ENCODE measurements at places on chromosomes 13 and 19.
A peak's percentile ranks its signal among the peaks of the same experiment; 100 is the strongest.

GRCh38 chr13:114282041-114282670 is 755 bp downstream of the UPF3A start:
- DNase-seq = peak; percentile 84

DNA sequence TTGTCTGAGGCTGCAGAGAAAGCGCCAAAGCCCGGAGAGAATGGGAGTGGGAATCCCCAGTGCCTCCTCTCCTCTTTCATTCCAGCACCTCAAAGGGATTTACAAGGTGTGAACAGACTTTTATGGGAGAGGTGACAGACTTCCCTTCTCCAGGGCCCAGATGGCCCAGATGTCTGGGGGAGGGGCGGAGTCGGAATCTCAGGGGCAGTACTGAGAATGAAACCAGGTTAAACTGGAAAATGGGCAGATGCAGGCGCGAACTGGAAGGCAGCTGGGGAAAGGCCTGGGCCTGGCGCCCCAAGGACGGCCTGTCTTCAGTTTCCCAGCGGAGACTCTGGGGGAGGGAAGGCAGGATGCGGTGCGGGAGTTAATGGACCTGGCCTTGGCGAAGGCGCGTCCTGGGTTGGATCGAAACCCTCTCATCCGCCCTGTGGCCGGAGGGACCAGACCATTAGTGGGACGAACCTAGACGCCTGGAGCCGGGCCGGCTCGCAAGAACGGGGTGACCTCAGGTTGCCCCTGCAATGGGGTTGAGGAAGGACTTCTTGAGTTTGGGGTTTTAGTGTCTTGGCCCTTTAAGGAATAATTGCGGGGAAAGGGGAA is 592 bp upstream of the TRIP10 start:
- DNase-seq = no peak

- DNase-seq = no peak
These were observed 503.0 kb downstream of the LIG4 start for GRCh38 chr13:107712145-107712860.

DNA sequence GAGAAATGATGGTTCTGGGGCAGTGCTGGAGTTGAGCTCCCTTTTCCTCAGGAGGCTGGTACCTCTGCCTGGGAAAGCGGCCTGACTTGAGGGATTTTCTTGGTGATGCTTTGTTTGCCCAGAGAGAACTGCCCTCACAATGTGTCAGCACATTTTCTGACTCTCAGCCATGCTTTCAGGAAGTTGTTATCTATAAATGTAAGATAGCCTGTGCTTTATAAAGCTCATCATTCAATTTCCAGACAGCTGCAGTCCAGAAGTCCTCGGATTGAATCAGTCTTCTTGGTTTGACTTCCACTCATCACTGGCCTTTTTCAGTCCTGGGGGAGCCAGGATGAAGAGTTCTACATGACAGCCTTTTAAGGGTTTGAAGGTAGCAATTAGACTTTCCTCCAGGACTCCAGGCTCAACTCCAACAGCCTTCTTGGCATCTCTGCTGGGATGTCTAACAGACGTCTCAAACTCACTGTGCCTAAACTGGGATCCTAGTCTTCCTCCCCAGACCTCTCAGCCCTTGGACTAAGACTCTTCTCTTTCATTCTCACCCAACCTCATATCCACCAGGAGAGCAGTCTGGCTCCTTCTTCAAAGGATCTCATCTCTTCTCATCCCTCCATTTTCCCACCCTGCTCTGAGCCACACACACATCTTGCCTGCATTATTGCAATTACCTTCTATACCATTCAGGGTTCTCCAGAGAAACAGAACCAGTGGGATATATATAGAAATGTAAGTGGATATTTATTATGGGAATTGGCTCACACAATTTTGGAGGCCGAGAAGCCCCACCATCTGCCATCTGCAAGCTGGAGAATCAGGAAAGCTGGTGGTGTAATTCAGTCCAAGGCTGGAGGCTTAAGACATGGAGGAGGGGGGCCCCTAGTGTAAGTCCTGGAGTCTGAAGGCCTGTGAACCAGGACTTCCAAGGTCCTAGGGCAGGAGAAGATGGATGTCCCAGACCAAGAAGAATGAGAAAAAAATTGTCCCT is 13.1 kb downstream of the ERICH6B start:
- no peak for DNase-seq

DNA sequence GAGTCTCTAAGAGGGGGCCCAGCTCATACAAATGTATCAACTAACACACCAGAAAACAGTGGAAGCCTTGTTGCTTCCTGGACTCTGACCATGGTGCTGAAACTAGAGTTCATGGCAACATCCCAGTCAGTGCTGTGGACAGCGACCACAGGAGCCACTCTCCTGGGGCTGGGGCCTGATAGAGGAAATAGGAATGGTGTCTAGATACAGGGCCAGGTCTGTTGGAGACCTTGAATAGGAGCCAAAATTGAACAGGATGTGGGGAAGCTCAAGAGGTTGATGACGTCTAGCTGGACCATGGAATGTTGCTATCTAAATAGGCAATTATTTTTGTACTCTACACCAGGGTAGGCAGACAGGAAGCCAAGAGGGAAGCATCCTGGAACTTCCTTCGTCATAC is 21.7 kb downstream of the LILRB4 start:
- no peak for DNase-seq

DNA sequence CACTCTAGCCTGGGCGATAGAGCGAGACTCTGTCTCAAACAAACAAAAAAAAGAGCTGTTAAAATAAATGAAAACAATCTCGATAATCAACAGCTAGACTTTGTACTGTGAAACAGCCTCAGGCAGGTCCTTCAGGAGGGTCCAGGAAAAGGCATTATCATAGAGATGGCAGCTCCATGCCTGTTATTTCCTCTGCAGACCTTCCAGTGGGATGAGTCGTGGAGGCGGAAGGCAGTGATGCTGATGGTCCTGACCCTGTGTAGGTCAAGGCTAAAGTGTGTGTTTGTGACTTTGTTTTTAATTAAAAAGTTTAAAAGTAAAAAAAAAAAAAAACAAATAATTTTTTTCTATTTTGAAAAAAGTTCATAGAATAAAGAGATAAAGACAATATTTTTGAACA is 117.4 kb downstream of the TNFRSF19 start:
- no peak for DNase-seq

DNA sequence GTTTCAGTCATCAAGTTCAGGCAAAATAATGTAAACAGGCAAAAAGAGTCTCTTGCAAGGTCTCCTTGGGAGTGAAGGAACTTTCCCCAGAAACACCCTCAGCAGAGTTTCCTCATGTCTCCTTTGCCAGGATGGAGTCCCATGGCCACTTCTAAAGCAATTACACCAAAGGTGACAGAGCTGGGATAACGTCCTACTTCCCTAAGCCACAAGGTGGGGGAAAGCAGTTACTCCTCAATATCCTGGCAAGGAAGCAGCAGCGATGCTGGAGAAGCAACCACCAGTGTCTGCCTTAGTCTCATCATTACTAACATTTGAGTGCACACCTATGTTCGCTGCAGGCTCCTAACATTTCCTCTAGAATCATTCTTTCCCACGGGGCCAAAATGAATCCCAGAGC is 88.6 kb downstream of the UBL3 start:
- DNase-seq = no peak

DNA sequence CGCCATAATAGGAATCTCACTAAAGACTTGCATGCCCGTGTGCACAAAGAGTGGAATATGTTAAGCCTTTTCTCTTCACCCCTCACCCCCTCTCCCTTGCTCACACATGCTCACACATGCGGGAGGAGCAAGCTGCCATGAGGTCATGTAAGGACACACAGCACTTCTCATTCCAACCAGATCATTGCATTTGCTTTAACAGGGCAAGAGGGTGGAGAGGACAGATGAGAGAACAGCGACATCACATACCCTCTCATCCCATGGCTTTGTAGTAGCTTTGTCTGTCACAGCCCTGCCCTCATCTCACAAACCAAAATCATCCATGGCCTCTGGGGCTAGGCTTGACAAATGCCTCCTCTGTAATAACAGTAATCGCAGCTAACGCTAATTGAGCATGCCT is 145.6 kb upstream of the FRY start:
- DNase-seq = no peak

DNA sequence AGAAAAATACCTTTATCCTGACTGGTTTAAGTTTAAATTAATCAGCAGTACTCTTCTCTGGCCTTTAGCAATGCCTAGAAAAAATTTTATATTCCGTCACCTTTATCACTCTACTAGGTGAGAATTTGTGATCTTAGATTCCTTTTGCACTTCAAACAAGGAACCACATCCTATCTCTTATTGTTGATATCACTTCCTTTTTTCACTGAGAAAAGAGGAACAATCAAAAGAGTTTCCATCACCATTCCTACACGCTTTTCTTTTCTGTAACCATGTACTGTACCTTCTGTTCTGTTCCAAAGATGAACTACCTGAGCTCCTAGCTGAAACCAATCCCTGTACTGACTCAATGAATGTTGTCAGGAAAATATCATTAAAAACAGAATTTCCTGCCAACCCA is 1379.0 kb upstream of the MIR17HG start:
- no peak for DNase-seq

- no peak for DNase-seq
These were observed 222.9 kb upstream of the HTR2A start for GRCh38 chr13:47119575-47120235.

- DNase-seq = no peak
These were observed 138.6 kb downstream of the MIPEP start for GRCh38 chr13:23750383-23751121.

GRCh38 chr13:81406639-81407292 is 1065.8 kb upstream of the SPRY2 start:
- no peak for DNase-seq

DNA sequence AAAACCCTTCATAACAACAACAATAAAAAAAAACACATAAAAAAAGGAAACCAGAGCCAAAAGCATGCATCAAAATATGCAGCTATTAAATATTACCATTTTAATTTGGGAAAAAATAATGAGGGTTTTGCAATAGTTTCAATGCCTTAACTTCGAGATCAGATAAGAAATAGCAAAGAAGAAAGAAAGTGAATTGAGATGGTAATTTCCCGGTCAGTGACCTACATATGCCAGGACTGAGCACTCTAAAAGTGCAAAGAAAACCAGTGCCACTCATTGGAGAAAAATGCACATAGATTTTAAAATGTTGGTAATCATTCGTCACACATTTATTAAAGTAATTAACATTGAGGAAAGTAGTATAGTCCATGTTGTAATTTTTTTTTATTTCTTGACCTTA is 944.2 kb downstream of the EFNB2 start:
- no peak for DNase-seq

GRCh38 chr19:42596391-42597072 is 1.8 kb upstream of the CEACAM8 start:
- DNase-seq = peak; percentile 17

DNA sequence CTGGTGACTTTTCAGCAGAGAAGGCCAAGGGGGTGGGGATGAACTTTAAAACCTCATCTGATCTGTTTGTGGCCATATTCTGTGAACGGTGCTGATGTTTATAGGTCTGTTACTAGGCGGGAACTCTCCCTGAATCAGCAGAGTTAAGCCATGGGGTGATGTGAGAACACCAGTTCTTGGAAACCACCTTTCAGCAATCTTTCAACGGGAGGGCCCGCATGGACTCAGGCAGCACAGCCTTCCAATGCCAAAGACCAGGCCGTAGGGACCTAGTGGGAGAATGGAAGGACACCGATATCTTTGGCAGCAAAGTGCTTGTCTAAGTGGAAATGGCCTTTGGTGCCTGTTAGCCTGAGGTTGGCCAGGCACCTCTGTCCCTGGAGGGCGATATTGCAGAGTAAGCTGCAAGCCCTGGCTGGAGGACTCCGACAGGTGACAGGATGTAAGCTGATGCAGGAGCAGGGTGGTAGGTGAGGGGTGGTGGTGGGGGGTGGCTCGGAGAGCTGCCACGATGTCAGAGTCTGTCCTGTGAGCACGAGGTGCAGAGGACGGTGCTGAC is 57.0 kb downstream of the ERCC5 start:
- DNase-seq = no peak

- no peak for DNase-seq
These were observed 383.0 kb downstream of the SLITRK1 start for GRCh38 chr13:83499286-83499685.

DNA sequence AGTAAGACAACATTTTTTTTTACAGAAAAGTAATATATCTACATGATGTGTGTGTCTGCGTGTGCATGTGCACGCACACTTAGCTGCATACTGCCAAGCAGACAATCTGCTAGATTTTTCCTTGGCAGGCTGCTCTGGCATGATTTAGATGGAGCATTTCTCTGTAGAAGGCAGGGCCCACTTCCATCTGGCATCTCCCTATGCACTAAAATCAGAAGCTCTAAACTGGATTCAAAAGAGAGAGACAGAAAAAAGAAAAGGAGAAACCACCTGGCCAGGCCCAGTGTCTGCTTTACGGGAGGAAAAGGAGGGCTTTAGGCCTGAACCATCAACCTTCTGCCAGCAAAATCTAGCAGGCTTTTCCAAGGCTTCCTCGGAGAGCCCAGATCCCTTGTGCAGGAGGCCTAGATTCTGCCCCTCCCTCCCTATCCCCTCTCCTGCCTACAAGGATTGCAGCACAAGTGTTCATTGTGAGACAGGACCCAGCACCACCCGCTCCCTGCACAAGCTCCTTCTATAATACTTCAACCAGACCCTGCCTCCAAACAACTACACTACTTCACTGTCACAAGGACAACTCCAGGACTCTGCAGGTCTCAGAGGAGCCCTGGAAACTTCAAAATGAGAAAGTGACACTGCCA is 99.3 kb downstream of the DOCK9 start:
- DNase-seq = no peak

GRCh38 chr19:55386493-55386971 is 800 bp downstream of the RPL28 start:
- DNase-seq = no peak

GRCh38 chr19:58274771-58275201 is 4.0 kb upstream of the ZNF8 start:
- no peak for DNase-seq

DNA sequence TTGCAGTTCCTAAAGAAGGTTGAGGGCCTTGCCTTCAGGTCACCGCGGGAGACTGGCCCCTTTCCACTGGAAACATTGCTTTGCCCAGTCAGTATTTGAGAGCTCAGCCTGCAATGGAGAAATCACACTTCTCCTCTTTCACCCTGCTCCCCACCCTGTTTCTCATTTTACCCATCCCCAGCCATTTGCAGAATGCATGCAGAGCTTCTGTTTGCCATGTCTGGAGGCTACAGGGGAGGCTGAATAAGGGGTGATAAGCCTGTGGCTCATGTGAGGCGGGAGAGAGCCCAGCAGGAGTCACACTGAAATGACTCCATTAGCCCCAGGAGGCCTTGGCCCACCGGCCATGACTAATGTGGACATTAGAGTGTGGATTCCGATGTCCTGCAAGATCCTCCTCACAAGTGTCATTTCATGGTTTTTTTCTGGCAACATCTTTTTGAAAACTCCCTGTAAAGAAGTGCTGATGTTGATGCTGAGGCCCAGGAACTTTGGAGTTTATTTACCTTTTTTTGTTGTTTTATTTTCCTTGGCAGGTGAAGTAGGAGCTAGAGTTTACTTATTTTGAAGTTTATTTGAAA is 6.3 kb downstream of the SPINT2 start:
- DNase-seq = no peak

DNA sequence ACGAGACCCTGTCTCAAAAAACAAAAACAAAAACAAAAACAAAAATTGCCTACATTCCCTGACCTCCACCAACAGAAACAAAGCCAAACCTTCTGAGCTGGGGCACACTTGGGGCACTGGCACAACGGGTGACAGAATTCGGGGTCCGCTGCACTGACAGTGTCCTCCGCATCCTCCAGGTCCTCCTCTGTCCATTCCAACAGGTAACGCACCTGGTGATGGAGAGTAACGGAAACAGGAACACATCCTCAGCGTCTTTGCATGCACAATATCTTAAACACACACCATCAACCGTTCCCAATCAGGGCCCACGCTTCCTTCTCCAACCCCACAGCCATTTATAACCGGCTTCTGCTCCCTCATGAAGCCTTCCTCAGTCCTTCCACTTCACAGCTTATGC is 34.6 kb downstream of the PDCD5 start:
- no peak for DNase-seq

- DNase-seq = no peak
These were observed 744.8 kb downstream of the PCDH17 start for GRCh38 chr13:58376349-58376748.

Measured in nucleus accumbens (tissue), 56 donors.